ENCODE measurements at places on chromosomes 6 and 20.

- peak; percentile 62 for DNase-seq
Measured at GRCh38 chr20:17995967-17996819, 27.4 kb downstream of the MGME1 start.

- peak; percentile 74 for DNase-seq
Measured at GRCh38 chr20:49276161-49276960, 1.5 kb downstream of the ZNFX1 start.

- DNase-seq: no peak
Measured at GRCh38 chr6:121510568-121511177, 75.2 kb downstream of the GJA1 start.

- DNase-seq: peak; percentile 67
Measured at GRCh38 chr20:35463455-35464300, 8.3 kb downstream of the CEP250 start.

DNA sequence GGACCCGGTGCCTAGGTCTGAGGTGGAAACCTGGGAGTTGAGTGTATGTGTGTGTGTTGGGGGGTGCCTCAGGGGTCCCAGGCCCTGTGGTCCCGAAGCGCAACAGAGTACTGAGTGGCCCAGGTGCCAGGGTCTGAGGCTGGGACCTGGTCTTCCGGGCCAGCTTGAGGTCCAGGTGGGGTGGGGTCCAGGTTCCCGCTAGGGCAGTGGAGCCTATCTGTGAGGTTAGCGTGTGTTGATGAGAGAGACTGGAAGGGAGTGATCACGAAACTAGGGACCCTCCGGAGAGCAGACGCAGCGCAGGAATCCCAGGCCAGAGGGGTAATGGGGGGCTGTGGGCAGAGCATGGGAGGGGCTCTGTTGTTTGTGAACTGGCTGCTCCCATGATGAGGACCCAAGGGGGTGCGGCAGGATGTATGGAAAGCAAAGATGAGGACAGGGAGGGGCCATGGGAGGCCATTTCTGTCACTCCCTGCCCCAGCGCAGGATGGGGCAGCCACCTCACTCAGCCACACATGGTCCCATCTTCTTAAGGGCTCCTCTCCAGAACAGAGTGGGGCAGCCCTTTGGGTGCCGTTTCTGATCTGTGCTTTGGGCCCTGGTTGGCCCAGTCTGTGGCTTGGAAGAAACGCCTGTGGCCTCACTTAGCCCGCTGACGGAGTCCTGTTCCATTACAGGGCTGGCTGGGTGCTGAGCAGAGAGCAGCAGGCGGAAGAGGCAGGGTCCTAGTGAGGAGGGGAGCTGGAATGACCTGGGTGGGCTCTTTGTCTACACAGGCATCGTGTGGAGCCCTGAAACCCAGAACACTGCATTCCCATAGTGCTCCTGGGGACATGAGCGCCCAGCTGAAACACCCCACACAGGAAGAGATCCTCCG lies 872 bp downstream of the HSPA12B start:
- DNase-seq: no peak

DNA sequence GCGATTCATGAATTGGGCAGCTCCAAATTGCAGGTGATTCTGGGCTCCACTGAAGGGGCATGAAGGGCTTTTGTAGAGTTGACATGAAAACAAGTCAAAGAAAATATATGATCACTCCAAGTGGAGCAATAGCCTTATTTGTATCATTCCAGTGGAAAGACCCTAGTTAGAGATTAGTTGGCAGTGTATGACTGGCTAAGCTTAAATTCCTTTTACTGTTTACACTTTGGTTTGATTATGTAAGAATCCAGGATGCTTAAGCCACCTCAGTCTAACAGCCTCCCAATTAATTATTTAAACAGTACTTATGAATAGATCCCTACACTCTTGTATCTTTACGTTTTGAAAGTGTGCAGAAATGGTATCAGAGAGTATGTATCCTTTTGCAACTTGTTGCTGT lies 712.4 kb downstream of the KIF16B start:
- no peak for DNase-seq

DNA sequence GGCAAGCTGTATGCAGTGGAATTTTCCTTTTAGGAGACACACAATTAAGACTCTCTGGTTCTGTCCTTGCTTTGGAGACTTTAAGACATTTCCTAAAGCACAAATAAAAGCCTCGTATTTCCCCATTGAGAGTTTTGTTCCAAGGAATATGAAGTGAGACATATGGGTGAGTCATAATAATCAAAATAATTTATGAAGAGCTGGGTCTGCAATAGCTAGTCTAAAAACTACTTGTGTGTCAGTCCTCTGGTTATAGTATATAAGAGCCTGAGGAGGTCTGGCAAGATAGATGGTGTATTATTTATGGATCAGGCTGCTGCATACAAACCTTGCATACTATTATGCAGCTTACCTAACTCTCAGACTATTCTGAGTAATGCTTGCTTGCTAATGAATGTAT lies 142.6 kb downstream of the ADGRG6 start:
- no peak for DNase-seq

GRCh38 chr20:47392721-47393073 lies 36.2 kb upstream of the ZMYND8 start:
- DNase-seq: no peak
